ENCODE measurements at places on chromosomes 1 and 21.
A peak's percentile ranks its signal among the peaks of the same experiment; 100 is the strongest.

GRCh38 chr1:166145499-166145898 lies 21.3 kb downstream of the FAM78B start:
- no peak for DNase-seq

DNA sequence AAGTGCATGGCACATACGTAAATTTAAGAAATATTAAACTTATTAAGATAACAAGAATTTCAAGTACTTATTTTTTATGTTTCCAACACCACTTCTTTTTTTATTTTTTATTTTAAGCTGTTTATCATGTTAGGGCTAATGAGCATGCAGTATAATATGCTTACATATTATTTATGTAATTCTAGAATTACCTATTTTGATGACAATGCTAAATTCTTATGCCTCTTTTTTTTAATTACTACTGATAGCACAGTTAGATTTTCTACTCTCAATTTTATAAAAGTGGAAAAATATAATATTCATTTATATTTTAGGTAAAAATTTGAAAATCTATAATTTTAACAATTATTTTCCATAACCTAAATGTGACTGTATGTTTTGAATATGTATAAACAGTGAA lies 713.0 kb downstream of the MRPL39 start:
- DNase-seq: no peak

- DNase-seq: no peak
Observed at GRCh38 chr1:33341190-33341589, 20.3 kb upstream of the A3GALT2 start.

DNA sequence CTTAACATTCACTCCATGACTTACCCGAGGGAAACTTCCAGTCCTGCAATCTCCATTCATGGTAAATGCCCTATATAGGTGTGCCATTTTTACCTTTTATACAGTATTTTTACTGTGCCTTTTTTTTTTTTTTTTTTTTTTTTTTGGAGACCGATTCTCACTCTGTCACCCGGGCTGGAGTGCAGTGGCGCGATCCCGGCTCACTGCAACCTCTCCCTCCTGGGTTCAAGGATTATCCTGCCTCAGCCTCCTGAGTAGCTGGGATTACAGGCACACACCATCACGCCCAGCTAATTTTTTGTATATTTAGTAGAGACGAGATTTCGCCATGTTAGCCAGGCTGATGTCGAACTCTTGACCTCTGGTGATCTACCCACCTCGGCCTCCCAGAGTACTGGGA lies 124.4 kb upstream of the PLPPR4 start:
- no peak for DNase-seq

DNA sequence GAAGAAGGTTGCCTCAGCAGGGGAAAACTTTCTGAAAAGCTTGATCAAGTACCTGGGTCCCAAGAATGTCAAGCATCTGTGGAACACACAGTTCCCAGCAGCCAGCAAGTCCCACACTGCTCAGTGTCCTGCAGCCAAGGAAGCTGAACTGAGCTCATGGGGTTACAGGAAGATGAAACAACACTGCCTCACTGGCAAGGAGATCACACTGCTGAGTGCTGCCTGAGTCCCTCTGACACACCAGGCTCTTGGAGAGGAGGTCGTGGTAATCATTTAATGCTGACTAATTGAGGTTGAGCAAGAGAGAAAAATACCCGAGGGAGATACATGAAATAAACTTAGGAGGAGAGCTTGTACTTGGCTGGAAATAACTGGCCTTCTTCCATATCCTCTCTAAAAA lies 75.2 kb downstream of the MPZL1 start:
- DNase-seq: no peak

DNA sequence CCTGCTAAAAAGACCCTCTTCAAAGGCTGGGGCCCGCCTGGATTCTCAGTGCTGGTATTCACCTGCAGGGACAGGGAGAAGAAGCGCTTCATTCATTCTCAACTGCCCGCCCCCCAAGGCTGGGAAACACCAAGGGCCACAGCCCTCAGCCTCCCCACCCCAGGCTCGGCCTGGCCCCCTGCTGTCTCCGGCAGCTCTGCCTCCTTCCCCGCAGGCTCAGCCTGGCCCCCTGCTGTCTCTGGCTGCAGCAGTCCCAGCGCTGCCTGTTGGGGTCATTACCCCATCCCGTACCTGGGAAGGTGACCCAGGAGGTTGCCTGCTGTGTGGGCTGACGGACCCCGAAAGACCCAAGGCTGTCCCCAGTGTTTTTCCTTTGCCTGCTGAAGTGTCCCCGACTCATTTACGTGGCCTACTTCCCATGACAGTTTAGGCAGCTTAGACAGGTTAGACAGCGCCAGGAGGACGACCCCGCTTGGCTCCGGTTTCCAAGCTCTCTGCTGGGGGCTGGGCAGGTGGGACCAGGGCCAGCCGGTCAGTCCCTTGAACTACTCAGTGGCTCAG lies 22.9 kb upstream of the CLSTN1 start:
- DNase-seq: no peak

DNA sequence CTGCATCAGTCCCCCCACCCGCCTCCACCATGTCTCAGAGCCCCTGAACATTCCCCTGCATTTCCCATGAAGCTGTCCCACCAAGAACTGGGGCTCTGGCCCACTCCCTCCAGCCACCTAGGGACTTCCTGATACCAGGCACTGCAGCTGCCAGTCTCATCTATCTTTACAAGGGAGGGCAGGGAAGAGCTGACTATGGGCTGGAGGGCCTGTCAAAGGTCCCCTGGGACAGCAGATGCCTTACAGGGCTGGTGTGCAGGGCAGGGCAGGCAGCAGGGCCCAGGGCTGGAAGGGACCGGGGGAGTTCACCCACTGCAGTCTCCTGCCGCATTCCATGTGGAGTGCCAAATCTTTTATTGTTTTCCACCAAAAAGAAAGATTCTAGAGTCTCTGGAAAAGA lies 17.6 kb downstream of the SHISA4 start:
- no peak for DNase-seq

- DNase-seq: peak; percentile 28
Observed at GRCh38 chr21:34029743-34030528, 43.4 kb upstream of the MRPS6 start.

DNA sequence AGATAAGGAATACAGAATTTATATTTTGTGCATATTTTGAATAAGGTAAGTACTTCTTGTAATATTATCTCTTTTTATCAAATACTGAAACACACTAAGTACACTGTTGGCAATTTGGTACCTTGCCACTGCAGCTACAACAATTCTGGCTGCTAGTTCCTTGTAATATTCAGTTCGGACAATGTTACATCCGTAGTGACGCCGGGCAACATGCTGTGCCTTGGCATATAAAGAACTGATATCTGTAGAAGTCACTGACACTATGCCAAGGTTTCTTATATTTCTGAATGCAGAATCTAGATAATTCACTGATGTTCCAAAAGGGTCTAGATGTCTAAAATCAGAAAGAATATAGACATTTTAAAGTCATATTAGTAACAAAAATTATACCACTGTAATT lies 17.5 kb downstream of the TRMT1L start:
- no peak for DNase-seq

DNA sequence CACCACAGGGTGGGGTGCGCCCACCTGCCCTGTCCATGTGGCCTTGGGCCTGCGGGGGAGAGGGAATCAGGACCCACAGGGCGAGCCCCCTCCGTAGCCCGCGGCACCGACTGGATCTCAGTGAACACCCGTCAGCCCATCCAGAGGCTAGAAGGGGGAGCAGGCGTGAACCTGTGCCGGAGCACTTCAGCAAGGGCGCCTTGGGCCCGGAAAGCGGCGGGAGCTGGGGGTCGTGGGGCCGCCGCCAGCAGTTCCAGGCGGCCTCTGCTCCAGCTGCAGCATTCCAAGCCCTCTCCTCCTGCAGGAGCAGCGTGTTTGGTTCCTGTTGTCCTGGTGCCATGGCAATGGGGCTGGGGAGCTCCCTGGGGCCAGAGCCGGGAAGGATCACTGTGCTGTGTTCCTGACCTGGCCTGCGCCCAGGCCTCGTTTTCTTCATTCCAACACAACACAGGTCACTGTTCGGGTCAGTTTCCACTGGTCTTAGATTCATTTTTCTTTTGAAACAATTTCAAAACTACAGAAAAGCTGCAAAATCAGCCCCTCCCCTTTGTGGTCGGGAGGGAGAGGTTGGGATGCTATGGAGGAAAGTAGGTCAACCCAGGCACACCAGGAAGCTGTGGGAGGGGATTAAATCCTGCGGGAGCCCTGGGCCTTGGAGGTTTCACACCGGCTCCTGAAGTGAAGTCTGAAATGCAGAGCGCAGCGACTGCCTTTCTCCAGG lies 18.8 kb downstream of the SLX9 start:
- no peak for DNase-seq

DNA sequence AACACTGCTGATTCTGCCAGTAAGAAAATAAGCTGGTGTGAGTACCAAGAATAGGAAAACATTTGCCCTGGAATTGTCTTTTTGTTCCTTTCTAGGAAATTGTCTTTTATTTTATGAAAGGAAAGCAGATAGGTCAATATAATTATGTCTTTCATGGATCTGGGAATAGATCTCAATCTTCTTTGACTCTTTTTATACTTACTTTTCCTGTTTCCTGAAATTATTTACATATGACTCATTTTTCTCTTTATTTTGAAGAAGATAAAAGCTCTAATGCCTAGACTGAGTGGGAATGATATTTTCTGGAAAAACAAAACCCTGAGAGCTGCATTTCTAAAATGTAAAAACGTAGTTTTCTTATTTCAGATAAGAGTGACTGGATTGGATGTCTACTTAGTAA lies 100.1 kb downstream of the MAN1A2 start:
- DNase-seq: no peak

- DNase-seq: no peak
Observed at GRCh38 chr1:70153739-70154138, 51.6 kb downstream of the LRRC40 start.

GRCh38 chr1:70171512-70171911 lies 33.9 kb downstream of the LRRC40 start:
- DNase-seq: no peak

GRCh38 chr1:163670989-163671757 lies 349.4 kb downstream of the NUF2 start:
- DNase-seq: no peak

- no peak for DNase-seq
Observed at GRCh38 chr1:45079533-45079932, 67.5 kb downstream of the UROD start.

DNA sequence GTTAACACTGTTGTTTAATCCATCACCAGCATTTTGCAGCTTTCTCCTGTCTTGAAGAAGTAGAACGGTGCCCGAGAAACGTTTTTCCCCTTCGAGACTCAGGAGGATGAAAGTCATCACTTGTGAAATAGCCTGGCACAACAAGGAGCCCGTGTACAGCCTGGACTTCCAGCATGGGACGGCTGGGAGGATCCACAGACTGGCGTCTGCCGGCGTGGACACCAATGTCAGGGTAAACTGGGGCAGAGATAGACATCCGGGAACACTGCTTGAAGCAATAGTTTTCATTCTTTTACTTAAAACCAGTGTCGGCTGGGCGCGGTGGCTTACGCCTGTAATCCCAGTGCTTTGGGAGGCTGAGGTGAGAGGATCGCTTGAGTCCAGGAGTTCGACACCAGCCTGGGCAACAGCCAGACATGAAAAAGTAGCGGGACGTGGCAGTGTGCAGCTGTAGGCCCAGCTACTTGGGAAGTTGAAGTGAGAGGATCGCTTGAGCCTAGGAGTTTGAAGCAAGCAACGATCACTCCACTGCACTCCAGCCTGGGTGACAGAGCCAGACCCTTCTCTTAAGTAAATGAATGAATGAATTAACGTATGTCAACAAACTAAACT lies 945 bp downstream of the CHAF1B start:
- DNase-seq: no peak

DNA sequence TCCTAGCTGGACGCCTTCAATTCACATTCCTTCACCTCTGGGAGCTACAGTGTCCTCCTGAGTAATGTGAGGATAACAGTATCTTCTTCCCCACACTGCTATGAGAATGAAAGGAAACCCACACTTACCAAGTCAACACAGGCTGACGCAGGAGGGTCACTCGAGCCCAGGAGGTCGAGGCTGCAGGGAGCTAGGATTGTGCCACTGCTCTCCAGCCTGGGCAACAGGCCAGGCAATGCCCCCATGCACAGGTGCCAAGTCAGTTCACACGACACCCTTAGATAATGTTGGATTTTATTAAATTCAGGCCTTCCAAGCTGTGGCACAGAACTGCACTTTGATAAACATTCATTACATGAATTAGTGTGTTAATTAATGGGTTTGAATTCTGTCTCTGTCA lies 31.9 kb downstream of the MATN1 start:
- DNase-seq: no peak

DNA sequence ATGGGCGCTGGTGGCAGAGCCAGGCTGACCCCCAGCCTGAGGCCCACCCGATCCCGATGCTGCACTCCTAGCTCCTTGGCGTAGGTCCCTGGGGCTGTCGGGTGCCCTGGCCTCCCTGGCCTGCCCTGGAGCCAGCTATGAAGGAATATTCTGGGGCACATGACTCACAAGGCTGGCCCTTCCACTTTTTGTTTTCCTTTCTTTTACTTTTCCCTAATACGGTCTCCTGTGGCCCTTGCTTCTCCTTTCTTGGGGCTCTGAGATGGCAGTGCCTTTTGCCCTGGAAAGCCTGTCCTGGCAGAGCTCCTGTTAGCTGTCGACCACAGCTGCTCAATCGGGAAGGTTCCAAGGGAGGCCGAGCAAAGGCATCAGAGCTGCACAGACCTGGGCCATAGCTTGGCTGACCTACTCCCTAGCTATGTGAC lies 22.1 kb downstream of the ARHGEF10L start:
- DNase-seq: no peak

GRCh38 chr1:64090436-64090835 lies 113.0 kb upstream of the UBE2U start:
- DNase-seq: no peak

- DNase-seq: no peak
Observed at GRCh38 chr1:22646384-22646783, 3.0 kb downstream of the C1QC start.

DNA sequence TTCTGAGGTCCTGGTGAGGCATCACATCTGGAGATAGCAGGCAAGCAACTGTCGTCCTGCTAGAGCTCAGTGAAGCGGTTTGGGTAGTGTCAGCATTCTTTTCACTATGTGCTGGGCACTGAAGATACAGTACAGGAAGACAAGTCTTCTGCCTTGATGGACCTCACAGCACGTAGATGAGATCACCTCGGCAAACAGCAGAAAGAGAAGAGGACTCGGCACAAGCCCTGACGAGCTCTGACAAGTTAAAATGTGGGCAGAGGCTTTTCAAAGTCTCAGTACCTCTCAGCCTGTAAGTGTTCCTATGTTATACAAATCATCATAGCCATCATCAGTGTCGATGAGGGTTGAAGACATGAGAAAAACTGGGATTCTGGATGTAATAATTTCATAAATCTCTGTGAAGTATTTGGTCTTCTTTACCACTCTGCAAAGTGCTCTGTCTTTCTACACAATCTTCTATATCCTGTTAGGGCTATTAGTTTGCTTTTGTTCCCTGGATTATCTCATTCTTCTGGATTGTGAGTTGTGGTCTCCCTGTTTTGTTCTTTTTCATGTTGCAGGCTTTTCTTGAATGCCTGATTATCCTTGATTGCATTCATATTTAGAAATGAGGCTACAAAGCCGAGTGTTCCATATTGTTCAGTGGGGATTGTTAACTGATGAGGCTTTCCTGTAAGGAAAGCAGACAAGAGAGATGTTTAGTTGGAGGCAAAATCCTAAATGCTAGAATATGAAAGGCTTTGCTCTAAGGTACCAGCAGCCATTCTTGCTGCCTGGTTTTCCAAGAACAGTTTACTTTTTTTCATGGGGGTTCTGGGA lies 24.2 kb downstream of the MAEL start:
- DNase-seq: no peak

GRCh38 chr1:90107990-90108389 lies 113.1 kb downstream of the ZNF326 start:
- DNase-seq: no peak

GRCh38 chr1:164504749-164505148 lies 54.2 kb upstream of the PBX1 start:
- no peak for DNase-seq

Data from T-cell (primary cell).